NCI-H345 (cell line): ENCODE measurements at places on chromosomes 3 and 15.

DNA sequence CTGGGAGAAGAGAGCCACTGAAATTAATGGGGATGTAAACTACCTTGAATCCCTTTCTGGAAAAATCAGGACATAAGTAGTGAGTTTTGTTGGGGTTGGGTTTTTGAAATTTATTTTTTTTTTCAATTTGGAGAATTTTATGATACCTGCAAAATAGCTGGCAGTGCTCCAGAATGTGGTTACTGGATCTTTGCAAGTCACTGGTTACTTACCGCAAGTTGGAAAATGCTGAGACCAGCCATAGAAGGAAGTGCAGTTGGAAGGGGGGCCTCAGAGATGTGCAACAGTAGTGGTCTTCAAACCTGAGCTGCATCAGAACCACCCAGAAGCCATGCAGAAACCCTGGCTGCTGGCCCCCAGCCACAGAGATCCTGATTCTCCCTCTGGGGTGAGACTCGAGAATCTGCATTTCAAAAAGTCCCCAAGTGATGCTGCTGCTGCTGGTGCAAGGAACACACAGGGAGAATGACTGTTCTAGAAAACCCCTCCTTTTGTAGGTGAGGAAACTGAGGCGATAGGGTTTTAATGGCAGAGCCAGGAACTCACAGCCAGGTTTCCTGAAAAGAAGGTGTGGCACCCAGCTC lies 39.7 kb downstream of the SEMA5B start:
- no peak for DNase-seq

DNA sequence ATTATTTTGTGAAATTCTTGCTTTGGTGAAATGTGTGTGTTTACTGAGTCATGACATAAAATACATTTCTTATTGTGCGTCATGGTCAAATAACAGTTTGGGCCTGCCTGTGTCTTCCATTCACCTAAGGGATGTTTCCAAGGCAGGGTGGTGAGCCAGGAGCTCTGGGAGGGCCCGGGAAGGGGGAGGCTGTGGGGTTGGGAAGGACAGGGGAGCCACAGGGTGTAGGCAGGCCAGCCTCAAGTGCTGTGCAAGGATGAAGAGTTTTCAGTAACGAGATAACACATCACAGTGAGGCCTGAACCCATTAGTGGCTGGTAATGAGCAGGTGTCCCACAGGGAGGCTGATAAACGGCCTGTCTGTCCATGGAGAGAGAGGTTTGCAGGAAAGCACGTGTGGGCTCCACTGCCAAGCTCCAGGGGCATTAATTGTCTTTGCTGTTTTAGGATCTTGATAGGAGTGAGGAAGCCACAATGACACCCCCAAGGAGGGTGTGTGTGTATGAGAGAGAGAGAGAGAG lies 35.6 kb upstream of the SEC13 start:
- no peak for DNase-seq

- no peak for DNase-seq
Measured at GRCh38 chr3:104796556-104796955, 570.2 kb upstream of the ALCAM start.

GRCh38 chr3:127849368-127849767 lies 27.1 kb upstream of the MGLL start:
- no peak for DNase-seq

DNA sequence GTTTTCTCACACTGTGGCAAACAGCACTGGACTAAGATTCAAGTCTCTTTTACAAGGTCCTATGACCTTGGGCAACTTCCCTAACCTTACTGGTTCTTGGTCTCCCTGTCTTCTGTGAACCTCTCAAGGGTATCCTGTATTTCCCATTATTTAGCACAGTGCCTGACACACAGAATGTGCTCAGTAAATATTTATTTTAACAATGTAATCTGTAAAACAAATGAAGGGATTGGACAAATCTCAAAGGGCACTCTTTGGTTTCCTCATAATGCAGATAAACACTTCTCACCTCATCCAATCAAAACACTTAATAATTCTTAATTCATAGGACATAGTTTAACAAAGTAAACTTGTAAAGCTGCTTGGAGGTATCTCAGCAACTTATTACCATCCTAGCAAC lies 12.8 kb downstream of the NUDT16 start:
- DNase-seq, result no peak

- no peak for DNase-seq
Measured at GRCh38 chr3:49352890-49353421, 5.2 kb downstream of the GPX1 start.

DNA sequence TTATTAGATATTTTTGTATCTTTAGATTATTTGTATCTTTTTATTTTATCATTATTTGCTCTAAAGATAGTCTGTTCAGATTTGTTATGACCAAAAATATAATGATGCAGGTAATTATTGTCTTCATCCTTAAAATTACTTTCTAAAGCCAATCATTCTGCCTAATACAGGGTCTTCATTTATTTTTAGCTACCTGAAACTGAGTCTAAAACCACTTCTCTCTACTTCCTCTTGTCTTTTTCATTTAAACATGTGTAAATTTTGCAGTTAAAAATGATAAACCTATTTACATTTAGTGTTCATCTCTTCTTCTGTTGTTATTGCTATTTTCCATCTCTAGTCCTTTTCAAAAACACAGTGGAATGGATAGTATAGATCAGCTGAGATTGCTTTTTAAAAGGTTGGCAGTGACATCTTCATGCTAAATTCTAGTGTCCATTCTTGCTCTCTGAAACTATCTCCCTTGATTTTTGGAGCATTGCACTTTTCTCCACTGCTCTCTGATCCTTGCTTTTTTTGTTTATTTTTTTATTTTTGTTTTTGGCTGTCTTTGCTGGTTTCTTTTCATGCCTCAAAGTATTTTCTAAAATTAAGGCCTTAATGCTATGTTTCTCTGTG lies 91.8 kb downstream of the UBE2E2 start:
- DNase-seq, result no peak

- DNase-seq, result no peak
Measured at GRCh38 chr3:149501524-149501923, 27.0 kb downstream of the TM4SF4 start.

- no peak for DNase-seq
Measured at GRCh38 chr3:32428092-32429068, 36.7 kb downstream of the CMTM7 start.

DNA sequence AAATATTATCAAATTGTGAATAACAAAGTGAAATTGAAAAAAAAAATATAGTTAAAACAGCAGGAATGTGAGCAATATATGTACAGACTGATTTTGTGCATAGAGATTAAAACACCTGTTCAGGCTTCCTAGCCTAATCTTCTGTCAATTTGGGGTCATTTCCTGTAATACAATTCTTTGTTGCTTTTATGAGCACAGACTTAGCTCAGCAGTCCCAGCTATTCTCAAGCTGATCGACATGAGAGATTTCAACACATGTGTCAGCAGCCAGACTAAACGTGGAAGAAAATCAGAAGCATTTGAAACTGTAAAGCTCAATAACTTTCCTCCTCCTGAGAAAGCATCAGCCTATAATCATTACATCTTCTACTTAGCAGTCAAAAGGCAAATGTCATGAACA lies 1.6 kb upstream of the FHIT start:
- no peak for DNase-seq

- no peak for DNase-seq
Measured at GRCh38 chr3:104436506-104436905, 930.2 kb upstream of the ALCAM start.

DNA sequence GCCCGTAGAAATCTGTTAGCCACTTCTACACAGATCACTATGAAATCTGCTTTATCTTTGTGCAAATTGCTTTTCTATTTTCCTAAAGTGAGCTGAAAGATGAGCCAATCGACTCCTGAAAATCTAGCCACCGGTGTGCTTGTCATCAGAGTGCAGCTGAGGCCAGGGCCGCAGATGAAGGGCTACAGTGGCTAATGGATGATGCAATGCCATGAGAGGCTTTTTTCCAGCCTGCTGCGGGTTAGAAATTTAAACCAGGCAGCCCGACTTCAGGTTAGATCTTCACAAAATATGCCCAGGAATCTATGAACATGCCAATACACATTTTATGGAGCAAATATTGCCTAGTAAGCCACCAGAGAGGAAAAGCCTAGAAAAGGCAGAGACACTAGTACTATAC lies 948.2 kb upstream of the CFAP20DC start:
- no peak for DNase-seq

GRCh38 chr15:84962955-84963354 lies 18.7 kb upstream of the PDE8A start:
- no peak for DNase-seq

DNA sequence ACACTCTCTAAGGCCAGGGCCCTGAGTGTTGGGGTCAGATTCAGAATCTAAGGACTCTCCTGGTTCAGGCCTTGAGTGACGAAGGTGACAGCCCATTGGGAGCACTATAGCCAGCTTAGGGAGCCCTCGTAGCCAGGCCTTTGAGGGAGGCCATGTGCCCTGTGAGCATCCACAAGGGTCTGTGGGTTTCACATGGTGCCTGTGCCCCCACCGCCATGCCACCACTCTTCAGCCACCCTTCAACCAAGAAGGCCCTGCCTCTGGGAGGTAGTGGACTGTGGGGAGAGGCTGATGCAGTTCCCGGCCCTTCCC lies 37.5 kb downstream of the TSPAN3 start:
- no peak for DNase-seq

GRCh38 chr3:100063929-100064461 lies 50.3 kb downstream of the FILIP1L start:
- DNase-seq, result no peak

DNA sequence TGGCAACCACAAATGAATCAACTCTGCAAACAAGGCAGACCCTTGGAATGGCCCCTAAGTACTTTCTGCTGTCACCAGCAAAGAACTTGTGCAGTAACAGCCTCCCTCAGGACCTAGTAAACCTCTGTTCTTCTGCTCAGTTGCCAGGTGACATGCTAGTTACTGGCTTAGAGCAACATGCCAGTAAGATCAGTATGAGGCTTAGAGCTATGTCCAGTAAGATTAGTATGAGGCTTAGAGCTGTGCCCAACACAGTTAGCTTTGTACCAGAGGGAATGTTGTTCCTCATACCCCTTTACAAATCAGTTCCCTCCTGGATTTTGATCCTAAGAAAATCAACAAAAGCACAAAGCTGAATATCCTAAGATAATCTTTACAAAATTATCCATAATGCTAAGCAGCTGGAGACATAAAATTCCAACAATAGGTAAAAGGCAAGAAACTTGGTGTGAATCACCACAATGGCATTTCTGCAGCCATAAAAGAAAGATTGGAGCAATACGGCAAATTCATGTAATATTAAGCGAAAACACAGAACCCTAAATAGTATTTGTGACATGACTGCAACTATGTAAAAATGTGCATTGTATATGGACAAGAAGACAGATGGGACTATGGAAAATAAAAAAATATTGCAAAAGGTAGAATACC lies 107.3 kb upstream of the LPP start:
- no peak for DNase-seq

DNA sequence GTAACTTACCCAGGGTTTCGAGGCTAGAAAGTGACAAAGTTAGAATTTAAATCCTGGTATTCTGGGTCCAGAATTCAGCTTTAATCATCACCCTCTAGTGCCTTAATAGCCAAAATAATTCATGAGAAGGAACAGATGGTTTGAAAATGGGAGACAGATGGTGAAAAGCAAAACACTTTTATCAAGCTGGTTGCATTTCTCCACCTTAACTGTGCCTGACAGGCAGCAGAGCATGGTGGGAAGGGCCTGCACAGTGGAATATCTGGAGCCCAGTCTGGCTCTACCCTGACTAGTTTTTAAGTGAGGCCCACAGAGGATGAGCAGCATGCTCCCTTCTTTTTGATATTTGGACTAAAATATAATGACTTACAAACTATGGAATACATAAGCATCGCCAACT lies 35.6 kb upstream of the RASGRP1 start:
- DNase-seq, result no peak

DNA sequence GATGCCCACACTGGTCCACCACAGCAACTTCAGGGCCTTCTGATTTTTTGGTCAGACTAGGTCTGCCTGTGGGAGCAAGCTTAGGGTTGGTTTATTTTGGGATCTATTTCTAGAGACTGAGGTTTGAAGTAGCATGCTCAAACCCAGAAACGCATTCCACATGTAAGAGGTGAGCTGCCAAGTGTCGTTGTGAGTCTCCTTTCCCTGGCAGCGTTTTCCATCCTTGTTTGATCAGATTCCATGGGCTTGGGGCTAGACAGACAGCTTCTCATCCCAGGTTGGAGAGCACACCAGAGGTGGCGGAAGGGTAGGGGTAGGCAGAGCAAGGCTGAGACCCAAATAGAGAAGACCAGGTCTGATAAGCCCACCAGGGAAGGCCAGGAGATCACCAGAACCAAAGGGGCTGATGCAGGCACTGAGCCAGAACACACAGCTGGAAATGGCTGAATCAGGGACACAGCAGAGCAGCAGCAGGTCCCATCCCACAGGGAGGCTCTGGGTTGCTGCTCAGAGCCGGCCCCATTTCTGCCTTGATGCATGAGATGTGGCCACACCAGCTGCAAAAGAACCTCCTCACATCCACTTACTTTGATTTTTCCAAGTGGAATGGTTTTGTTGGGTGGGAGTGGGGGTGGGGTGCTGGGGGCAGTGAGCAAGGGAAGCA lies 186.8 kb downstream of the THSD4 start:
- DNase-seq, result no peak

DNA sequence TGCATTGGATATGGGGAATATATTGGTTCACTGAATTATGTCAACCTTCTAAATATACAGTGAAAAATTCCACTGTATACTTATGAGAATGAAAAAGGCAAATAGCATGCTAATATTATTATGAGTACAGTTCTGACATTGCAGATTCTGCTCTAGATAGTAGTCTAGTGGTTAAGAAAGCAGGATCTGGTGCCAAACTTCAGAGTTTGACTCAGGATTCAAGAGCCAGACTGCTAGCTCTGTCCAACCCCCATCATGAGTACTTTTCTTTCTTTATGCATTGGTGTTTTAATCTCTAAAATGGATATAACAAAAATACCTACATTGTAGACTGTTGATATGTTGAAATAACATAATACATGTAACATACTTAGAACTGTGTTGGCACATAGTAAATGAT lies 57.3 kb upstream of the PLSCR4 start:
- DNase-seq, result no peak

DNA sequence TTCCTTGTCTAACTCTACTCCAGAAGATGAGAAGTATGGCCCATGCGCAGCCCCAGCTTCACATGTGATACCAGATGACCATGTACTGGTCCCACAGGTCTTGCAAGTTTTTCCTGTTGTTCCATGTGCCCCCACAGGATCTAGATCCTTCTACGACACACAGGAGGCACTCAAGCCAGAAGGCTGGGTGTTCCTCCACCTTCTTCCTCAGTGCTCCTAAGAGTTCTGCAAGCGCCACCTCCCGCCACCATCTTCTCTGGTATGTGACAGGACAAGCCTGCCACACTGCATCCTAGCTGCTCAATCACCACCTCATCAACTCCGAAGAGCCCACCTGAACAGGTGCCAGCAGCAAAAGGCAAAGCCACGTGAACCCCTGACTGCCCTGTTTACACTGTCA lies 43.1 kb downstream of the XXYLT1 start:
- no peak for DNase-seq
